ENCODE measurements at places on chromosomes 3 and 15.

DNA sequence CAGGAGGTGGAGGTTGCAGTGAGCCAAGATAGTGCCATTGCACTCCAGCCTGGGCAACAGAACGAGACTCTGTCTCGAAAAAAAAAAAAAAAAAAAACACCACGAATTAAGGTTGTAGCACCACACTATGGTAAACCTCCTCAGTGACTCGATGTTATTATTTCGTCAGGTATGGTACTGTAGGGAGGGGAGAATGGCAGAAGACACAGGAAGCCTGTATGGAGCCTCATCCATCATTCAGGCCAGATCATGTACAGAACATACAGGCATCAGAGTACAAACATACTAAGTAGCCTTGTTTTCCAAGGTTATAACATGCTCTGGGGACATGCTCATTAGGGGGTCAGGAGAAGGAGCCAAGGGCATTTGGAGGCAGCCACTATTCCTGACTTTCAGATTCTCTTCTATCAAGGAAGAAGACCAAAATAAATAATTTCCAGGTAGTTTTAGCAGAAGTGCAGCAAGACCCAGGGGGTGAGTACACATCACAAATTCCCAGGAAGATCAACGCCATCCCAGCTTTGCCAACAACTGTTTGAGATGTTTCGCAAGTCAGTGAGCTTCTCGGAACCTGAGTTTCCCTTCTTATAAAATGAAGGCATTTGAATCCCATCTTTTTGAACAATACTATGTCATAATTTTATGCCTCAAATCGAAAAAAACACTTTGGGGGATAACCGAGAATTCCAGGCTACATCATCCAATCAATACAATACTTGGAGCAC, 79.8 kb downstream of the FOXP1 start:
- no peak for DNase-seq

- DNase-seq: no peak
Observed at GRCh38 chr3:144463911-144464310, 492.3 kb downstream of the DIPK2A start.

- no peak for DNase-seq
Observed at GRCh38 chr3:111362381-111363009, 179.5 kb upstream of the CD96 start.

DNA sequence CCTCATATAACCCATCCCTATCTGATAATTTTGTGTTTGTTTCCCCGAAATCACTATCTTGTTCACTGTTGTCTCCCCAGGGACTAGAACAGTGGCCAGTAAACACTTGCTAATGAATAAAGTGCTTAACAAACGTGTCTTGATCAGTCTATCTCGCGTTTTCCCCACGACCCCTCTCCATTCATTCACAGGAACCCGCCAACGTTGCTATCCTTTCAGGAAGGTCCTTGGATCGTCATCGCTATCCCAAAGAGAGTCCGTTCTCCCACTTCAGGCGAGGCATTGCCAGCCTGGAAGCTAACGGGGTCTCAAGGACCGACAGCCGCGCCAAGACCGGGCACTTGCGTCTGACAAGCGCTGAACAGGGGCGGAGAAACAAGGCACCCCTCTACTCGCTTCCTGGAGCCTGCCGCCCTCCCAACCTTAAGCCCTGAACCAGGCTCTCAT, 344 bp downstream of the LINS1 start:
- no peak for DNase-seq

- DNase-seq: no peak
Observed at GRCh38 chr3:24578951-24579421, 84.3 kb upstream of the THRB start.

- DNase-seq: no peak
Observed at GRCh38 chr15:52067545-52067926, 45.0 kb downstream of the BCL2L10 start.

GRCh38 chr15:34889476-34889875, 80.1 kb downstream of the AQR start:
- no peak for DNase-seq

DNA sequence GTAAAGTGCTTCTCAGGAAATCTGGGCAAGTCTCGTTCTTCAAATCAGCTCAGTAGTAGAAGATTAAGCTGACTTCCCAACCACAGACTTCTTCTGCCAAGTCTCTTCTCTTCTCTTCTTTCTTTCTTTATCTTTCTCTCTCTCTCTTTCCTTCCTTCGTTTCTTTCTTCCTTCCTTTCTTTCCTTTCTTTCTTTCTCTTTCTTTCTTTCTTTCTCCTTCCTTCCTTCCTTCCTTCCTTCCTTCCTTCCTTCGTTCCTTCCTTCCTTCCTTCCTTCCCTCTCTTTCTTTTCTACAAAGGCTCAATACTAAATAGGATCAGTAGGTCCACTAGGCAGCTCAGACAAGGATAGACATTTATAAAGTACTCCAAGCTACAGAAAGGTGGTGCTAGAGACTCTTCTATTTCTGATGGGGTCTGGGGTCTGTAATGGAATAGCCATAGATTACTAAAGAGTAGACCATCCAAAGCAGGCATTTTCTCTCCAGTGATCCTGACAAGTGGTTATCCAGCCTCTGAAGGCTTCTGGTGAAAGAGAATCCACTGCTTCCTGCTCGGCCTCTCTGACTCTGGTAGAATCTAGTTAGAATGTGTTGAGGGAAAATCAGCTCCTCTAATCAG, 100.8 kb downstream of the TPRG1 start:
- DNase-seq: no peak

GRCh38 chr15:88187195-88187594, 69.3 kb downstream of the NTRK3 start:
- DNase-seq: no peak

GRCh38 chr3:111592936-111593335, 2.2 kb downstream of the ZBED2 start:
- no peak for DNase-seq

GRCh38 chr3:187769771-187770170, 24.5 kb upstream of the BCL6 start:
- no peak for DNase-seq

DNA sequence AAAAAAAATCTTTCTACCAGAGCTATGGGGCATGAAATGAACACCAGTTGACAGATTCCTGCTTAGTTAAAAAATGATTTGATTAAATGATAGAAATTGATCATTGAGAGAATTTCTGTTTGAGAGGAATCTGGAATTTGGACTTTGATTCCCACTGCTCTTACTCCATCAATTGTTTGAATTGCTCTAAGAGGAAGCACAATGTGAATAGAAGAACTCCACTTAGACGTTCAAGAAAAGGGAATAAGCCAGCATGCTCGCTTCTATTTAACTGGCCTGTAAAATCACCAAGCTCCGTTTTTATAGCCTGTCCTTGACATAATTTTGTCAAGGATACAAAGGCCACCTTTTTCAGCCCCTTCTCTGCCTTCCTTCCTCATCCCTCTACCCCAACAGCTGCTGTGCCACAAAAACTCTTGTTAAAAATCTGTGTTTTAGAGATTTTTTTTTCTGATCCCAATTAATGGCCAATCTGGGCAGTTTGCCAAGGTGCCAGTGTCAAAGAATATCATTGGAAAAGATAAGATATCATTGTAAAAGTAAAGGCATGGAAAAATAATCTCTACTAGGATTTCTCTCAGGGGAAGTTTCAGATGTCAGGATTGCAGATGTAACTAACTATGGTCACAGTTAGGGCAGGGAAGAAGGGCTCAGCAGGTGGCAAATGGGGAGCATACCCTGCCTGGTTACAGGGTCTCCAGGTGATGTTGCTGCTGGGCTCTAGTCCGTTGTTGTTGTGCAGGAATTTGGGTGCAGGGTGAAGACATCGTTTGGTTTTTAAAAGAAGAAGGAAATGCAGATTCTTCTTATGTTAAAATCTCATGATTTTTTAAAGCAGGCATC, 301.8 kb upstream of the PDZRN3 start:
- no peak for DNase-seq

GRCh38 chr15:68797599-68798345, 22.9 kb downstream of the ANP32A start:
- no peak for DNase-seq

- no peak for DNase-seq
Observed at GRCh38 chr3:167776066-167776685, 40.7 kb downstream of the SERPINI1 start.
